H7 (cell line): ENCODE measurements at places on chromosomes 7 and 10.
A peak's percentile ranks its signal among the peaks of the same experiment; 100 is the strongest.

- no peak for DNase-seq
Observed at GRCh38 chr10:32384171-32384570, 37.2 kb upstream of the EPC1 start.

DNA sequence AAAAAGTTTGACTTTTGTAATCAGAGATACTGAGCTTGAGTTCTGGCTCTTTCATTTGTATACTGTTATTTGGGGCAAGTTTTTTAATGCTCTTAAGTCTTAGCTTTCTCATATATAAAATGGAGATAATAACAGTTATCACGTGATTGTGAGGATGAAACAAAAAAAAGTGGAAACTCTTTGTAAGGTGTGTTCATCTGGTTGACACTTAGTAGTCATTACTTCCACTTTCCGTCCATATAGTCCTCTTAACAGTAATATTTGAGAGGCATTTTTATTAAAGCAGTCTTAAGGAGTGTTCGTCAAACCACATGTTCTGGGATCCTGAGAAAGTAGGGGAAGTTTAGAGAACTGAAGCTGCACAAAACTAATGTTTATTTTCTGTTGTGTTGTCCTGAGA lies 65.6 kb downstream of the PTEN start:
- DNase-seq: no peak

DNA sequence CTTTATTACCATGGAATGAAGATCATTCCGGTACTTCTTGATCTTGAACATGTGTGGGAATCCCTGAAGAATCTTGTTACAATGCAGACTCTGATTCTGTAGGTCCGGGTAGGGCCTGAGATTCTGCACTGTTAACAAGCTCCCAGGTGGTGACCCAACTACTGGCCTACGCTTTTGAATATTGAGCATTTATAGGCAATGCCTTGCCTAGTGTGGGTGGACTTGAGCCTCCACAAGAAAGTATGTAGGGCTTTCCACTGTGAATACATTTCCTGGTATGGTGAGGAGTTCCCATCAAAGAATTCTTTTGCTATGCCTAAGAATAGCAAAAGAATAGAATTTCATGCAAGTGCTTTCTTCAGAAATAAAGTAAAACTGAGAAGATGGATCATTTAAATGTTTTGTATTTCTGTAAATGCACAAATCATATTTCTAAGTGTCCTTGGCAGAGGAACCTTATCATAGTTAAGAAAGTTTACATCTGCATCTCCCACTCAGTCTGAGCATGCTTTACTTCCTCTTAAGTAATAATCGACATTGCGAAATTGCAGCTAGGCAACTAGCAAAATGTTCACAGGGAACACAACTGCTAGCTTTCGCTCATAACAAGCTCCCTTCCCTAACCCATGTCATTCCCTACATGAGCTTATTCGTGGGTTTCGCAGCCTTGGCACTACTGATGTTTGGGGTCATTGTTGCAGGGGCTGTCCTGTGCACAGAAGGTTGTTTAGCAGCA lies 71.4 kb downstream of the AHR start:
- no peak for DNase-seq

- no peak for DNase-seq
Observed at GRCh38 chr7:74039337-74039736, 11.4 kb downstream of the ELN start.

DNA sequence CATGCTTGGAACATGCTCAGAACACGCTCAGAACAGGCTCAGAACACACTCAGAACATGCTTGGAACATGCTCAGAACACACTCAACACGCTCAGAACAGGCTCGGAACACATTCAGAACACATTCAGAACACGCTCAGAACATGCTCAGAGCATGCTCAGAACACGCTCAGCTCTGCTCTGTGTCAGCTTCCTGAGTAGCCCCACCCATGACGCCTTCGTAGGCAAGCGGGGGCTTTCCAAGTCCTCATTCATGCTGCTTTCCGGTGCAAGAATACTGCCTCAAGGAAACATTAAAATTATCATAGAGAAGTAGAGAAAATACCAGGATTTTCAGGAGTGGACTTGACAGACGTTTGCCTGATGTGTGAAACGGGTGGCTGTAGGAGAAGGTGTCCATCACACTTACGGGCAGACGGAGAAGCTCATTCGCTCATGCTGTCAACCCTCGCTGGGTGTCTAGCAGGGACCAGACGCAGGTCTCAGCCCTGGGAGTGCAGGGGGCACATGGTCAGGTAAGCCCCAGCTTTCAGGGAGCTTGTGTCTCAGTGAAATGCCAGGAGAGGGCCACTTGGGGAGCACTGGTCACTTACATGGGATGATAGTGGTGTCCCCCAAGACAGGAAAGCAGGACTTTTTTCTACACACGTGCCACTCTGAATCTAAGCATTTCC lies 24.7 kb downstream of the EN2 start:
- no peak for DNase-seq

- peak; percentile 27 for DNase-seq
Observed at GRCh38 chr10:132611026-132611910, 73.7 kb downstream of the INPP5A start.

DNA sequence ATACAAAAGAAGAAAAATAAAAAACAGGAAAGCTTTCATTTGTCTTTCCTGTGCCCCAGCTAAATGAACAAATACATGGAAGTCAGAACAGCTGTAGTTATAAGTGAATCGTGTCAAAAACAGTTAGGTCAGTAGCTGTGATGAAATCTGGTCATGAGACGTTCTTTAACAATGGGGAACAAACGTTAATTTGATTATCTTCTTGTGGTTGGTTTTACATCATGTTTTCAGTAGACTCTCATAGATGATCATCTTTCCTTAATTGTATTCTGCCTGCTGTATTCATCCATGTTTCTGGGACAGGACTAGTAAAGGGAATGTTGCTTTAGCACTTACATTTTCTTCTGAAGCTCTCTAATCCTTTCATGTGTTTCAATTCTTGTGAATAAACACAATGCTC lies 97.0 kb downstream of the PCLO start:
- no peak for DNase-seq

- DNase-seq: no peak
Observed at GRCh38 chr7:106617860-106618259, 43.1 kb downstream of the CCDC71L start.

GRCh38 chr7:81527651-81528050 lies 242.2 kb downstream of the HGF start:
- no peak for DNase-seq
